ENCODE measurements at places on chromosomes 1 and 21.

DNA sequence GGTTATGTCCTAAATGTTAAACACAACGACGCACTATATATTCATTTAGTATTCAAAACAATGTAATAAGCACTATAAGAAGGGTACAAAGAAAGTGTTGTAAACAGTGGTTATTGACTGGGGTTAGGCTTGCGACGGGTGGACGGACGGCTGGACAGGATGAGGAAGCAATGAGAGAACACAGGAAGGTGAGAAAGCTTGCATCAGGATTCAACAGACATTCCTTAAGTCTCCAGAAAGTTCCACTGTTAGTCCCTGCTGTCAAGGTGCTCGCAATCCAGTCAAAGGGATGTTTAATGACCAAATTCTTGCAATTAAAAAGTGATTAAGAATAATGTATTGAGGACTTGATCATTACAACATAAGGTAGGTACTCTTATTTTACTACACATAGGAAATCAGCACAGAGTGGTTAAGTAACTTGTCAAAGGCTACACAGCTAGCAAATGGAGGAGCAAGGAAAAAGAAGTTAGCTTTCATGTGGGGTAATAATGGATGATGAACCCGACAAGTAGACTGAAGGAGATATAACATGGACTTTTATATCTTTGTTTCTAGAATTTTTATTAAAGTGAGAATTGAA lies 994 bp upstream of the ACBD6 start:
- DNase-seq, result no peak

DNA sequence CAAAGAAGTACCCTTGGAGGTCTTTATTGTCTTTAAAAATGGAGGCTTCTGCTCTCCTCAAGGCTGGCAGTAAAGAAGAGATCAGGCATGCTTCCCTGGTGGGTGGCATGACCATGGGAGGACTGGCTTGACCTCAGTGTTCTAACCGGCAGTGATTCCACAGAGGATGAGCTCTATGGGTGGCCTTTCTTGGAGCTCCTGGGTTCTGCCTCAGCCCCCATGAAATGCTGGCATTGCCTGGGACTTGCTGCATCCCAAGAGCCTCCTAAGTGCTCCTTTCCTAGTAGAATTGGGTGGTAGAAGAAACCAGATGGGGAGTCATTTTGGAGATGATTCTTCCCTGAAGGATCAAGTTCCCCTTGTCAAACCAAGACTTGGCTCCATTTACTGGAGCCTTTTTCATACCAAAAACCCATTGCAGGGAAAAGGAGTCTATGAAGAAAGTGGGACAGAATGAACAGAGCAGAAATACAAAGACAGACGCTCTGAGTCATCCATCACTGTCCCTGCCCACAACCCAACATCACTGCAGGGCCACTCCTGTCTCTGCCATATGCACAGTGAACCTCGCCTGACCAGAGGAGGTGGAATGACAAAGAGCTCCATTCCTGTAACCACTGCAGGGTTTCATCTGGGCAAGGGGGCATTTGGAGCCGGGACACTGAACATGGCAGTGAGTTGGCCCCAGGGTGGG lies 42.4 kb downstream of the RIMS3 start:
- DNase-seq, result no peak

DNA sequence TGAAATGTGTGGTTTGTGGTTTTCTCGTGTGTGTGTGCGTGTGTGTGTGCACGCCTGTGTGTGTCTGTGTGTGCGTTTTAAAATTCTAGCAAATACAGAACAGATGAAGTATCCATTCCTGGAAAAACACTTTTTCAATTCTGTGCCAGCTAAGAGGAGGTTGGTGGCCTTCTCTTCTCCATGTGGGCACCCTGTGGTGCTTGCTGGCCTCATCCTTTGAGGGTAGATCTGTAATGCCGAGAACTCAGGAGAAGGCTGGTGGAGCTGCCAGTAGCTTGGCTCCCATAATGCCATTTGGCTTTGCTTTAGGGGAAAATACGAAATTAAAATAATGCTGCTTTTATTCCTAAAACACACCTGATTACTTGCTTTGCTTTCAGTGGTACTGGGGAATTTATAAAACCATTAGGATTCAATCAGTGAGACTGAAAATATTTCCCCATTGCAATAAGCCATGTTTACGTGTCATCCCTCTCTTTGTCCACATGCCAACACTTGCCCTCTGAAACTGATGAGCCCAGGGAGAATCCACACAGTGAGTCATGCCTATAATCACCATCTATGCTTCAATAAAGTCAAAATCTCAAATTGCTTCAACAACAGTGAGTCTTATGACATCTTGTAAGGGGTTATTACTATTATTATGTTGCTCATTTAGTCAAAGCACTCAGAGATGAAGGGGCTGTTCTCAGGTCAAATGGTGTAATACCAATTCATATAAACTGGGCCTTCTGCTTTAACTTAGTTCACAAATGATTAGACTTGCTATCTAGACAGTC lies 39.2 kb downstream of the ABCA4 start:
- DNase-seq, result no peak

- DNase-seq, result no peak
Observed at GRCh38 chr1:172719066-172719627, 60.2 kb downstream of the FASLG start.
